ENCODE measurements at places on chromosomes 3 and 15. TPM values are rescaled to one million over a fixed set of nuclear protein-coding genes. Genes with fewer than 3 reads are reported as not detected.

The KLHDC8B gene
- 36.5 TPM for total RNA-seq

The CLDN16 gene
- 1.1 TPM for total RNA-seq

The CELSR3 gene
- total RNA-seq, result 1.5 TPM

GRCh38 chr15:40331026-40331425 is 7.5 kb downstream of the INAFM2 start:
- no peak for DNase-seq

DNA sequence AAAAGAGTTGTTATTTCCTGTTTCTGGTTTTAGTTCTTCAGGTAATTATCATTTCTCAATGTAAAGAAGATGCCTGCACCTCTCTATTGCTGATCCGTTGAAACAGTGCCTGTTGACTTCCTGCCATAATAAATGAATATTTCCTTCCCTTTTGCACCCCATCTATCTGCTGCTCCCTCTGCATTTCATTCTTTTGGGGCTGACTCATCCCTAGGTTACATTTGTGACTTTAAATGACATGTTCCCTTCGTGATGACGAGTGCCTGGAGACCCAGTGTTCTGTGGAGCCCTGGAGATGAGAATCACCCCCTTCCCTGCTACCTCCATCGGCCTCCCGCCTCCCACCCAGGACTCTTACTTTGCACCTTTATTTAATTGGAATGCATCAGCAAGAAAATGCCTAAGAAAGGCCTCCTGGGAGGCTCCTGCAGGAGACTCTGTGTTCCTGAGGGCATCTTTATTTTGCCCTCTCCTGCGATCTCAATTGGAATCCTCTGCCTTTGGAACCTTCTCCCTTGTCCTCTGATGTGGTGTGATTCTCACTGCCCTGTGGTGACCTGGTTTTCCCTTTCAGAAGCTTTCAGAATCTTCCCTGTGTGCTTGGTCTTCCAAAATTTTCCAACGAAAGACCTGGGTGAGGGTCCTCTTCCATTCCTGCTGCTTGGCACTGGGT is 13.7 kb downstream of the LRRK1 start:
- DNase-seq, result no peak

DNA sequence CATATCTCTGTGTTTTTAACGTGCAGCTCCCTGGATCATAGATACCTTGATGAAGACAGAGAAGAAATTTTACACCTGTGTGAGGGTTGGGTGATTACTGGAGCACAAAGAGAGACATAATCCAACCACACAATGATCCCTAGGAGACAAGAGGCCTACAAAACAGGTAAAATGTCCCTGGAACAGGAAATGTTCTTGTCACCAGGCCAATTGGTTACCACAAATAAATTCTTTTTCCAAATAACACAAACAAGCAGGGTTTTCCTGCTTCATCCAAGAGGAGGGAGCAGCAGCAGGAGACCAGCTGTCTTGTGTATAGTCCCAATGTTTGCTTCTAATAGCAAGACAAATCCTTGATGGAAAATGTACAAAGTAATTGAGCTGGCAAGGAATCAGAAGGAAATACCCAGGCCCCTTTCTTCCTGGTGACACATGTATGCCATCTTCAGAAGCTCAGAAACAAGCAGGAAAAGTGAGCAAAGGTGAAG is 1.4 kb downstream of the MGLL start:
- no peak for DNase-seq

- no peak for DNase-seq
Observed at GRCh38 chr15:78396186-78396814, 41.7 kb upstream of the IREB2 start.

- no peak for DNase-seq
Observed at GRCh38 chr15:56963126-56963525, 44.7 kb downstream of the TCF12 start.

Data from ureter (tissue), 1 donor.